Activated CD4-positive, alpha-beta T cell treated with anti-CD3 and anti-CD28 coated beads, Interleukin-2, amount 50 U/mL, for 48 hours (primary cell): ENCODE measurements at places on chromosomes 3 and 15.
A peak's percentile ranks its signal among the peaks of the same experiment; 100 is the strongest.

DNA sequence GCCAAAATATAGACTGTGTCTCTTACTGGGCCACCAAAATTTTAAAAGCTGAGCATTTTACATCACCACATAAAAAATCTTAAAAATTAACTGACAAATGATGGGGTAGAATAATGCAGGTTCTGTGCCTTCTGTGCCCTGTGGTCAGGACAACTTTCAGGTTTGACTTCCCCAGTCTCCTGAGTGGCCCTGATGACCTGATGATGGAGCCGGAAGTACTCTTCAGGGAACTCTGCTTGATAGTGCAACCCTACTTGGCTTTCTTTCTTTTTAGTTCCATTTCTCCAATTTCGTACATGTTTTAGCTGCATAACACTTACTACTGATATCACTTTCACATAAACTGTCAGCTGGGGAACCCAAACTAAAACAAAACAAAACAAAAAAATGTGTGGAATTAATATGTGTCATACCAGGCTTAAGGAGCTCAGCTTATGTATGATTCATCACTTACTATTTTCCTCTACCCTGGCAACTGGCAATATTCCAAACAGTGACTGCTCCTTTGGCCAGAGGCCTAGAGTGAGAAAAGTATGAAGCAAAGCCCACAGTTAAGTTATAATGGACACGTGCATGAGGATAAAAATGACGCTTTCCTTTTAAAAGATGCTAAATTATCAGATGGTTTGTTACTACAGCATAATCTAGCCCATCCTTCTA is 194.3 kb downstream of the BCHE start:
- DNase-seq: no peak

DNA sequence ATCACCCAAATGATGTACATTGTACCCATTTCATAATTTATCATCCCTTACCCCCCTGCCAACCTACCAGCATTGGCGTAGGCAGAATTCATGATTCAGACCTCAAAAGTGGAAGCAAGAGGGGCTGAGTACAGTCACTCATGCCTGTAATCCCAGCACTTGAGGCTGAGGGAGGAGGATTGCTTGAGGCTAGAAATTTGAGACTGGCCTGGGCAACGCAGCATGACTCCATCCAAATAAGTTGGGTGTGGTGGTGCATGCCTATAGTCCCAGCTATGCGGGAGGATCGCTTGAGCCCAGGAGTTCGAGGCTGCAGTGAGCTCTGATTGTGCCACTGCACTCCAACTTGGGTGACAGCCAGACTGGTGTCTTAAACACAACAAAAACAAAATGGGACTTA is 10.4 kb downstream of the TTC14 start:
- DNase-seq: no peak

- DNase-seq: no peak
These were observed 15.6 kb downstream of the CADM2 start for GRCh38 chr3:84974347-84974746.

- no peak for DNase-seq
These were observed 131.3 kb downstream of the TMEM108 start for GRCh38 chr3:133169331-133170068.

- DNase-seq: peak; percentile 61
These were observed 68.2 kb downstream of the RAB7A start for GRCh38 chr3:128794067-128794768.

GRCh38 chr15:78177447-78177873 is 28.3 kb downstream of the IDH3A start:
- DNase-seq: peak; percentile 56

GRCh38 chr3:101833446-101833974 is 15.8 kb upstream of the NFKBIZ start:
- DNase-seq: no peak

- DNase-seq: no peak
These were observed 98.0 kb upstream of the RORA start for GRCh38 chr15:61327019-61327631.

DNA sequence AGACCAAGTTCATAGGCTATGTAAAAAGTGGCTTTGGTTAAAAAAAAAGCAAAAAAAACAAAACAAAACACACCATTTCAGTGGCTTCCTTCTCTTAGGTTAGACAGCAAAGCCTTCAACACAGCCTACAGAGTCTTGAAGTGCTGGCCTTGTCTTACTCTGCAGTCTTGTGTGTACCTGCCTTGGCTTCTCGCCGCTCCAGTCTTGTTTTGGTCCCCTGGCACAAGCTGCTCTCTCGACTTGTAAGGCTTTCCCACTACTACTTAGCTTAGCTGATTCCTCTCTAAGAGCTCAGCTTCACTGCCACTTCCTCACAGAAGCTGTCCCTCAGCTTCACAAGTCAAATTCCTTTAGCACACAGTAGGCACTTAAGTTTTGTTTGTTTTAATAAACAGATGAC is 63.0 kb downstream of the ST3GAL6 start:
- no peak for DNase-seq

DNA sequence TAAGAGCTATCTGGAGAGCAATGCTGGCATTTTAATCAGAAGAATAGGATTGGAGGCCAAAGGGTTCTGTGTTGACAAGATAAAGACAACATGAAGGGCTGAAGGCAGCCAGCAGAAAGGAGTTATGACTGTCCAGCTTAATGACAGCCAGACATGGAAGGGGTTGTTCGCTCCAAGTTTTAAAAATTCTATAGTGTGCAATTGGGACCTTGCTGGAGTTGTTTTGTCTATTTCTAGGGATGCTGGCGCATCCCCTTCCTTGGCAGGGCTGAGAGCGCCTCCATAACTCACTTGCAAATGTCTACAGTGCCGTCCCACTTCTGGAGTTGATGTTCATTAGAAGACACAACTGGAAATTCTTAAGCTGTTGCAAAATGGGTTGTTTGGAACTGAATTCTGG is 200.7 kb downstream of the TLE3 start:
- DNase-seq: no peak

GRCh38 chr15:99137877-99138276 is 33.0 kb downstream of the SYNM start:
- no peak for DNase-seq

- DNase-seq: no peak
These were observed 272.1 kb downstream of the UNC13C start for GRCh38 chr15:54250326-54250725.

- no peak for DNase-seq
These were observed 44.2 kb downstream of the MKRN2 start for GRCh38 chr3:12601072-12601471.

DNA sequence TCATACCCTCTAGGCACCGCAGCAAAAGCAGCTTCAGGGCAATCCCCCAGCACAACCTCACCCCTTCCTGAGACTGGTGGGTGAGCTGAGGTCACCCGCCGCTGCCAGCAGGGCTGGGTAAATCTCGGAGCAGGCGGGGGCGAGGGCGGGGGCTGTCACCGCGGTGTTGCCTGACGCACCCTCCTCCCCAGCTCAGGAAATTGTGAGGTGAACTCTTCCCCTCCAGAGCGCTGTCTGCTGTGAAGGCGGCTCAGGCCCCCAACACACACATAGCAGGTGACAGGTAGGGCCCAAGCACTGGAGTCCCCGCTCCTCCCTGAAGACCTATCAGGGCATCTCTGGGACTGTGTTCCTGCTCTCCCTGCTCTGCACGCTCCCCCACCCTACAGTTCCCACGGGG is 30.2 kb upstream of the FURIN start:
- peak; percentile 92 for DNase-seq

GRCh38 chr3:132984181-132984580 is 54.0 kb upstream of the TMEM108 start:
- DNase-seq: no peak

DNA sequence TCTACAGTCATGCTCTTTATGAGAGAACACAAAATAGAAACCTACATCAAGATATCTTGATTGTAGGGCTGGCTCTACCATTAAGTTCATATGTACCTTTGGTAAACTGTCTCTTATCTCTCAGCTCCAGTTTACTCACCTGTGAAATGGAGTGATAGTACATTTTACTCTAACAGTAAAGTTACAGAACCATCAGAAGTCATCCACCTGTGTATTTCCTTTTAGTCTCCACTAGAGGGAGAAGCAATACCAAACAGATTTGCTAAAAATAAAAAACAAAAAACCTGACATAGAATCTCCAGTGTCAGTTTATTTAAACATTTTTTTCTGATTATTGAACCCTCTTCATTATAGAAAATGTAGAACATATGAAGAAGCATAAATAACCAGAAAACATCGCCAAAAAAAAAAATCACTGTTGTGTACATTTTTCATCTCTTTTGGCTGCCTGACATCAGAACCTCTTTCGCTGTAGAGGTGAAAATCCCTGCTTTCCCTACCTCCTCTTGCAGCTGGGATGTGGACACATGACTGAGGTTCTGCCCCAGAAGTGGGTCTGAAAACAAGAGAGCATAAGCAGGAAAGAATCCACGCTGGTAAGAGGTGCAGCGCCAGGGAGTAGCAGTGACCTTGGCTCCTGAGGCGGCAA is 48.7 kb upstream of the WDR72 start:
- no peak for DNase-seq
